Inflammatory macrophage treated with lipopolysaccharide for 1 hour (primary cell): ENCODE measurements at places on chromosomes 7 and 10.

DNA sequence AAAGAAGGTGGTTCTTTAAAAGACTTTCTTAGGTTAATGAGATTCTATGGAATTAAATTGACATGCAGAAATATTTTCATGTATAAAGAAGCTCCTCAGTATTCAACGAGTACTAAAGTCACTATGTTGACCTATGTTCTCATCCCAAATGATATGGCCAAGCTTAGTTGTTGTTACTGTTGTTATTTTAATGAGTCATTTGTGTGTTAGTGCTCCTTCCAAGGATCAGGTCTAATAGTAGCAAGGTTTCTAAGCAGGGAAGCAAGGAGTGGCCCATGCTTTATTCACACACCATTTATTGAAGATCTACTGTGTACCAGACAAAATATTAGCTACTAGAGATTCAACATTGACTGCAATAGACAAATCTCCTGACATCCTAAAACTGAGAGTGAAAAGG, 41.9 kb downstream of the LRRN3 start:
- no peak for DNase-seq

DNA sequence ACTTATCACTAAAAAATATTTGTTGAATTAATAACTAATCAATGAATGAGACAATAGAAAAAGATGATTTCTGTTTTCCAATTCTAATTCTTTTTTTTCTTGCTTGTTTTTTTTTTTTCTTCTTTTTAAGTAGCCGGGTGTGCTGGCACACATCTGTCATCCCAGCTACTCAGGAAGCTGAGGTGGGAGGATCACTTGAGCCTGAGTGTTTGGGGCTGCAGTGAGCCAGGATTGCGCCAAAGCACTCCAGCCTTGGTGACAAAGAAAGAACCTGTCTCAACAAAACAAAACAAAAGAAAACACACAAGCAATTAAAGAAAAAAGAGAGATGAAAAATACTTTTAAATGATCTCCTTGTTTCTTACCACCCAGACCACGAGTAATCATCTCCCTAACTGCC, 1109.3 kb downstream of the REEP3 start:
- DNase-seq: no peak

DNA sequence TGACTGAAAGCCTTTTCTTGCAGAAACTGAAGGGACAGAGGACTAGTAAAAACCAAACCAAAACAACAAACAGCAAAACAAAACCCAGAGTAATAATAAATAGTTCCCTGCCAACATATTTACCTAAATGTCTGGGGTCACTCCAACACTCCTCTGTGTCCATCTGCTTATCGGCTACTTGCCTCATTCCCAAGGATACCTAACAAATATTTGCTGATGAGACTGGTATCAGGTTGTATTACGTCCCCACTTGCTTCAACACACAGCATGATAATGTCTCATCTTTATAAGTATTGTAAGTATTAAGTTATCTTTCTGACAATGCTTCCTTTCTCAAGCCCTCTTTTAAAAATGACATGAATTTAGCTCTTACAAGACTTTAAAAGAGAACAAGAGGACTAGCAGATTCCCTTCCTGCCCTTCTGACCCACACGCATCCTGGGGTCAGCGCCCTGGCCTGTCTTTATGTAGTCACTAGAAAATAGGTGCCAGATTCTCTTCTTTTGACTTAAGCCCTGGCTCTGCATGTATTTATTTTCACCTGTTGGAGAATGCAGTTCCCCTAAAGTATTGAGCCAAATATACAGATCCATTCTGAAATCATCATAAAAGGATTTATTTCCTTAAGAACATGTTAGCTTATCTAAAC, 110.2 kb downstream of the SEM1 start:
- no peak for DNase-seq

DNA sequence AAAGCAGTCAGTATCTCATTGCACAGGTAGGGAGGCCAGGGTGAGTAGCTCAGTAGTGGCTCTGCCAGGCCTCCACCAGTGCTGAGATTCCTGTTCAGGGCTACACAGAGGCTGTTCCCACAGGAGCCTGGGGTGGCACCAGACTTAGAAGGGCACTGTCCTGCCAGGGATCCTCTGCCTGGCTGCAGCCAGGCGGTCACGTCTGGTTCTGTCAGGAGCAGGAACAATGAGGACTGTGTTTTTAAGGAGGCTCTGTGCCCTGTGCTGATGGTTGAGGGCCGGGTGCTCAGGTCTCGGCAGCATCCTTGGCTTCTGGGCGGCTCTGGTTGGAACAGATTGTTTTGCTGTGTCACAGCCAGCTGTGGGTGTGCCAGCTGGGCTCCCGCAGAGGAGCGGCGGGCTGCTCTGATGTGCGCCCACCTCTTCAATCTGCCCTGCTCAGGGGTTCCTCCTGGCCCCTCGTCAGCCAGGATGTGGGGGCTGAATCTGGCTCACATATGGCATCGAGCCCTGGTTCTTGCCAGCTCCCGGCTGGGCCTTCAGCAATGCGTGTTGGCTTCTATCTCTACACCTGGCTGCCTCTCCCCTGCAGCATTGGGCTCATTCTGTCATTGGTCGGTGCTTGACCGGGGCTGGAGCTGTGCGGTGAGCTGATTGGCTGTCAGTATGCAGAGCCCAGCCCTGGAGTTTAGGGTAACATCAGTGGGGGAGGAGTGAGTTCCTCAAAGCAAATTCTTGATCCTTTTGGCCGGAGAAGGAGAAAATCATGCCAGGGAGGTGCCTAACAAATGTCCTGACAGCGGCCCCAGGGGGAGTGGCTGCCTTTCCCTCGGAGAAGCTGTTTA, 41.2 kb downstream of the TACR2 start:
- no peak for DNase-seq

DNA sequence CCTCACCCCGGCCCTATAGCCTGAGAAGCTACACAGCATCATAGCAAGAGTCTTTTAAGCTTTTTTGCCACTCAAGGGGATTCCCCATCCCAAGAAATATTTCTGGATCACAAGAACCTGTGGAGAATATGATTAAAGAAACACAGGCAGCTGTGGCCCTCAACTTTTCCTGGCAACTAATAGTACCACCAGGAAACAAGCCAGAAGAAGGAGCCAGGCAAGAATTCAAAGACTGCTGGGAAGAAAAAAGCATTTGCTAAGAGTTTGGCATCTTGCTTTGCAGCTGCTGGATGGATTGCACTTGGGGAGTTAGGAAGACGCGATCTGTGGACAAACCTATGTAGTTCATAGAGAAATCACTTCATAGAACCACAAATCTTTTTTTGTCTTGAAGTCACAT, 437.8 kb downstream of the PLXDC2 start:
- DNase-seq: no peak

DNA sequence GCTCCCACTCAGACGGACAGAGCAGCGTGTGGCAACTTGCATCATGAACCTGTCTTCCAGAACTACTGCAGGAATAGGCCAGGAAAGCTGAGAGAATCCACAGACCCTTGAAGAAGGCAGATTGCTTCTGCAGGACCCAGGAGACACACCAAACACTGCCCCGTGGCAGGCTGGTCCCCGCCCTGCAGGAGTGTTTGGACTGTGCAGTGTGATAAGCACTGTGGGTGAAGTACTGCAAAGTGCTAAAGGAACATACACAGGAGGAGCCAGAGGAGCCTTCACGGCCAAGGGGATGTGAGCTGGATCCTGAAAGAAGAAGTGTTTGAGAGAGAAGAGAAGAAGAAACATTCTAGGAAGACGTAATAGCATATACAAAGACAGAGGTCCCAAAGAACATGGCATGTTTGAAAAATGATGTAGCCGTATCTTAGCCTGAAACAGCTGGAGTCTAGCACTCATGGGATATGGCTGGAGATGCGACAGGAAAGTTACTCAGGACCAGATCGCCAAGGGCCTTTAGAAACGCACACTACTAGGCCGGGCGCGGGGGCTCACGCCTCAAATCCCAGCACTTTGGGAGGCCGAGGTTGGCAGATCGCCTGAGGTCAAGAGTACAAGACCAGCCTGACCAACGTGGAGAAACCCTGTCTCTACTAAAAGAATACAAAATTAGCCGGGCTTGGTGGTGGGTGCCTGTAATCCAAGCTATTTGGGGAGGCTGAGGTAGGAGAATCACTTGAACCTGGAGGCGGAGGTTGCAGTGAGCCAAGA, 96.9 kb upstream of the RHEB start:
- no peak for DNase-seq

GRCh38 chr7:28808796-28809533, 149.2 kb downstream of the TRIL start:
- no peak for DNase-seq

DNA sequence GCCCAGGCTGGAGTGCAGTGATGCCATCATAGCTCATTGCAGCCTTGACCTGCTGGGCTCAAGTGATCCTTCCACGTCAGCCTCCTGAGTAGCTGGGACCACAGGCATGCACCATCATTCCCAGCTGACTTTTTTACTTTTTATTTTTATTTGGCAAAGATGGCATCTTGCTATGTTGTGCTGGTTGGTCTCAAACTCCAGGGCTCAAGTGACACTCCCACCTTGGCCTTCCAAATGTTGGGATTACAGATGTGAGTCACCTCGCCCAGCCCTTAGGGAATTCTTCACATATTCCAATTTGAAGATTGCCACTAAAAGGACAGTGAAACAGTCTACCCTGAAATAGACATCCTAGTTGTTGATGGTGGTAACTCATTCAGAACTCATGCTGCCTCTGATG, 27.7 kb downstream of the SUGCT start:
- DNase-seq: no peak

DNA sequence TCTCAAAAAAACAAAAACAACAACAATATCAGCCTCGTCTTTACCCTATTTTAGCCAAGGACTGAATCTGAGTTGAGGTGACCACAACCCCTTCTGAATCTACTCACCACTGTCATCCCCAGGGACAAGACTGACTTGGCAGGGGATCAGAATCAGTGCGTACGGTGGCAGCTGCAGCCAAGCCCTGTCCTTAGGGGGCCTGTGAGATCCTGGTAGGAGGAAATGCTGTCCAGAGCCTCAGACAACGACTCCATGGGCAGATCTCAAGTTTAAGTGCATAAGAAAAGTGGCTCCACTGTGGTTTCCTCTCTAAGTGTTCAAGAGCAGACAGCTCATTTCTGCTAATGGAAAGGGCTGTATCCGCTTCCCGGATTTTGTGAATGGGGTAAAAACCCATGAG, 22.4 kb upstream of the CYTH3 start:
- no peak for DNase-seq

GRCh38 chr10:84606428-84606827, 278.0 kb downstream of the CCSER2 start:
- no peak for DNase-seq

GRCh38 chr10:35770817-35771355, 128.8 kb upstream of the FZD8 start:
- no peak for DNase-seq

- DNase-seq: no peak
Measured at GRCh38 chr10:14975672-14976273, 16.6 kb downstream of the MEIG1 start.

DNA sequence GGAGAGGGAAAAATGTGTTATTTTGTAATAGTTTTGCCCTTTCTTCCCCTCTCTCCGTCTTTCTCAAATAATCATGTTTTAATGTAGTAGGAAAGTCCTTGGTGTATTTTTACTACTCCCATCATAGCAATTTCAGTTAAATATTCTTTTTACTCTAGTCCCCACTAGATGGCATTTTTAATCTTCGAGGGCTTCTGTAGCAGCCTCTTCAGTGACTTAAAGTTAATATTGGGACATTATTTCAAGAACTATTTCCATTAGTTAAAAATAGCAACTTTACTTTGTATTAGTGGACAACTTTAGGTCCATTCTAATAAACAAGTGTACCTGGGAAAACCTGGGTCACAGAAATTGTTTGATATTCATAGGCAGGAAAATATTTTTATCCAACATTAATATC, 23.0 kb downstream of the EDRF1 start:
- DNase-seq: no peak

DNA sequence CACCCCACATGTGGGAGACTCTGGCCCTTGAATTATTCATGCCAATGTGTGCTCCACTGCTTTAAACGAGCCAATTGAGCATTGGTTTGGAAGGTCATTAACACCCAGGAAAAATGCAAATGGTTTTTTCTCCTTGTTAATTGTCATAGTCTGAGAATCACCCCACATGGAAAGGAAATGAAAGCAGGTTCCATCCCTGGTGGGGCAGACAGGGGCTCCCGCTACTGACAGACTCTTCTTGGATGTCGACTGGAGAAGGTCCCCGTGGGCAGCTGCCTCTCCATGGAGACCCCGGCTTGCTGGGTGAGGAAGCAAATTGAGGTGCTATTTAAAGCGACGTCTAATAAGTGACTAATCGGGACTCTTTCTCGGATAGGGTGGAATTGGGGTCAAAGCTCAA, 32.0 kb upstream of the EN2 start:
- no peak for DNase-seq

- DNase-seq: no peak
Measured at GRCh38 chr10:104318326-104318725, 19.9 kb downstream of the ITPRIP start.

- DNase-seq: no peak
Measured at GRCh38 chr7:157561816-157562410, 225.1 kb downstream of the DNAJB6 start.

- peak; percentile 15 for DNase-seq
Measured at GRCh38 chr10:101222683-101223273, 6.5 kb downstream of the LBX1 start.

DNA sequence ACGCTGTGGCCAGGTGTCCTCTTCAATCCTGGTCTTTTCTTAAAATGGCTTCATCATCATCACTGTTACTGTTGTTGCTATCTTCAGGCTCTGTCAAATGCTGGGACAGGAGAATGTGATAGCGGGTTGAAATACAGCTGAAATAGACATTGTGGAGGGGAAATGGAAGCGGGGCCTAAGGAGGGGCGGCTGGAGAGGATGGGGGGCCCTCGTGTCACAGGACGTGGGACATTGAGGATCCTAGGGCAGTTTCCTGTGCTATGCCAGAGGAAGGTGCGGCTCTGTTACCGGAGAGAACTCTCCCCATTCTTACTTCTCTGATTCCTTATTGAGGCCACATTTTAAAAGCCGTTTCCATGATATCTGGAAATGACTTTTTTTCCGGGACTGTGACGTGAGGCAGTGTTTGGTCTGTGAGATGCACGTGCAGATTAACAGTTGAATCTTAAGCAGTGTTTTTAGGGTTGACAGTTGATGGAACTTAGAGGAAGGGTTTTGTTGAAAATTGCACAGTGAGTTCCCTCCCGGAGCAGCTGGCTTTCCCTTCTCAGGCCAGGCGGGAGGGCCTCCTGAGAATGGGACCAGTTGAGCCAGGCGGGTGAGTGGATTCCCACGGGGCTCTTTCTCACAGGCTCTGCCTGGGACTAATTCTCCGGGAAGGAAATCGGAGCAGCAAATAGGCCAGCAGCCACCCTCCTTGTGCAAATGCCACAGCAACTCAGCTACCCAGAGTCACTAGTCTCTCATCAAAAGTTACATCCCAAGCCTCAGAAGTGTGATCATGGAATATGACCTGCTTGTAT, 125.2 kb downstream of the TACC2 start:
- no peak for DNase-seq

DNA sequence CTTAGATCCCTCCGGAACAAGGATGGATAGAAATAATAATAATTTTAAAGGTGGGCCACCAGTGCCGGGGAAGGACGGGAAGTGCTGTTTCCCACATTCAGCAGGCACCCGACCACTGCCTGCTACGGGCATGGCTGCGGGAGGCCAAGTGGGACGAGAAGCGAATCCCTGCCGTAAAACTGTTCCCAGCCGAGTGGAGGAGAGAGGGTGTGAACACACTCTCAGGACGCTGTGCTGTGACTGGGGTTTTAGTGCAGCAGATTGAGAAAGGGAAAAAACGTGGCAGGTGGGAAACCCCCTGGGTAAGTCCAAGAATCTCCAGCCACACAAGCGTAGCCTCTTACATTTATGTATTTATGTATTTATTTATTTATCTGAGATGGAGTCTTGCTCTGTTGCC, 158.8 kb downstream of the DNAJB6 start:
- DNase-seq: no peak
